ENCODE measurements at places on chromosomes 13 and 19.
A peak's percentile ranks its signal among the peaks of the same experiment; 100 is the strongest.

GRCh38 chr19:30482956-30483355 lies 110.8 kb downstream of the ZNF536 start:
- DNase-seq: no peak

DNA sequence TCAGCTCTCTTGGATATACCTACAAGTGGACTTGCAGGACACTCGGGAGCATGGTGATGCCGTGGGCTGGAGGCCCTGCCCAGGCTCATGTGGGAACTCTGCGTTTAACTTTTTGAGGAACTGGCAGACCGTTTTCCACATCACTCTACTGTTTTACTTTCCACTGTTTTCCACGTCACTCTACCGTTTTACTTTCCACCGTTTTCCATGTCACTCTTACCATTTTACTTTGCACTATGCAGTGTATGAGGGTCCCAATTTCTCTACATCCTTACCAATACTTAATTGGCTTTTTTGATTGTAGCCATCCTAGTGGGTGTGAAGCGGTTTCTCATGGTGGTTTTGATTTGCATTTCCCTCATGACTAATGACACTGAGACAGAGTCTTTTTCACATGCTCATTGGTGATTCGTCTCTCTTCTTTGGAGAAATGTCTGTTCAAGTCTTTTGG lies 40.5 kb downstream of the GATAD2A start:
- DNase-seq: no peak

DNA sequence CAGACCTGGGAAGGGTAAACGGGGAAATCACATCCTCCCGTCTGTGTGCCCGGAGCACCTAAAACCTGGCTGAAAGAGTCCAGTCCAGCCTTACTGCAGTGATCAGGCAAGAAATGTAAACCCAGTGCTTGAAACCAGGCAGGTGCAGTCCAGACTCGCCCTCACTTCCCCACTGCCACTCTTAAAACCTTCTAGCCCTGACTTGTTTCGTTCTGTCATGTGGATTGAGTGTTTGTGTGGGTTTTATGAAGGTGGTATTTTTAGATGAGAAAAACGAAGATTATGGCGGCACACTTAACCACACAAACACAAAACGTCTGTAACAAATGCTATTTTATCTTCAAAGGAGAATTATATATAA lies 839 bp upstream of the CKAP2 start:
- DNase-seq: peak; percentile 19

DNA sequence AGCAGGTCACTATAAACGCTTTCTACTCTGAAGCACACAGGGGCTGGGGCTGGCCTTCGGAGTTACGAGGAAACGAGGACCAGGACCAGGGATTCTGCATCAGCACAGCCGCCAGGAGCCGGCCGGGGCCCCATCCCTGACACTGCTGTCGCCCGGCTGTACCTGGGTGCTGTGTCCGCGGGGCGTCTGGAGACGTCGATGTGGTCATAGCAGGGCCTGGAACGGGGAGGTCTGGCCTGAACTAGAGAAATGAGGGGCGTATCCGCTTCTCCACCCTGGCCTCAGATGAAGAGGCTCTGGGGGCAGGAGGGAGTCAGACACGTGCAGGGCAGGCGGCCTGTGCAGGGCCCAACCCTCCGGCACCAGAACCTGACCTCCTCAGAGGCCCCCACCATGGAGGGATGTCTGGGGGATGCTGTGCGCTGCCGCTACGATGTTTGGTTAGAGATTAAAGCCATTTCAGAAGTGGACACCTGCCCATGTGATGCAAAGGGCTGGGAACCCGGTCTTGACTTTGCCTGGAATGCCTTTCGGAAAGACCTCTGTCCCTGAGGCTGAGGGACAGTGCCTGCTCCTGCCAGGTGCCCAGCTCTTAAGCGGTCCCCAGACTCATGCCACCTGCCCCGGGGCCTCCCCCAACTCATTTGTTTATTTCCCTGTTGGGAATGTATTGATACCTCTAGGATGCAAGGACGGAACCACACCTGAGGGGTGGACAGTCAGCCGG lies 21.4 kb downstream of the GAS6 start:
- DNase-seq: no peak

GRCh38 chr19:18750295-18750970 lies 40.7 kb downstream of the COMP start:
- DNase-seq: no peak

GRCh38 chr13:30725326-30726085 lies 9.8 kb upstream of the ALOX5AP start:
- no peak for DNase-seq

- peak; percentile 21 for DNase-seq
Measured at GRCh38 chr13:113647351-113648215, 10.4 kb downstream of the ATP4B start.

DNA sequence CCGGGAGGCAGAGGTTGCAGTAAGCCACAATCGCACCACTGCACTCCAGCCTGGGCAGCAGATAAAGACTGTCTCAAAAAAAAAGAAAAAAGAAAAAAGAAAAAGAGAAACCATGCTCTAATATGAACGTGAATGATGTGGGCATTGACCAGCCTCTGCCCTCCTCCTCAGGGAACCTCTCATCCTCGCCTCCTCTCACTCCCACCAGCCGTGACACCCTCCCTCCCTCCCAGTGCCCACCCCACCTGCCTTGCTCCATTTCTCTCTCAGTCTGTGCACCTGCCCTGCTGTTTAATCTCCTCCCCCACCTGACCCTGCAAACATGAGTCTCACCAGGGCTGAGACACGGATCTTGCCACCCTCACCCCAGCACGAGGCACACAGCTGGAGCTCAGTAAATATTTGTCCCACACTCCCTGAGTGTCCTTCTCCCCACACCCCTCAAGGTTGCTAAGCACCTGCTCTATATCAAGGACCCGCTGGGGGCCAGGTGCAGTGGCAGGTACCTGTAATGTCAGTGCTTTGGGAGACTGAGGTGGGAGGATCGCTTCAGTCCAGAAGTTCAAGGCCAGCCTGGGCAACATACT lies 7.5 kb upstream of the BCAT2 start:
- DNase-seq: no peak

DNA sequence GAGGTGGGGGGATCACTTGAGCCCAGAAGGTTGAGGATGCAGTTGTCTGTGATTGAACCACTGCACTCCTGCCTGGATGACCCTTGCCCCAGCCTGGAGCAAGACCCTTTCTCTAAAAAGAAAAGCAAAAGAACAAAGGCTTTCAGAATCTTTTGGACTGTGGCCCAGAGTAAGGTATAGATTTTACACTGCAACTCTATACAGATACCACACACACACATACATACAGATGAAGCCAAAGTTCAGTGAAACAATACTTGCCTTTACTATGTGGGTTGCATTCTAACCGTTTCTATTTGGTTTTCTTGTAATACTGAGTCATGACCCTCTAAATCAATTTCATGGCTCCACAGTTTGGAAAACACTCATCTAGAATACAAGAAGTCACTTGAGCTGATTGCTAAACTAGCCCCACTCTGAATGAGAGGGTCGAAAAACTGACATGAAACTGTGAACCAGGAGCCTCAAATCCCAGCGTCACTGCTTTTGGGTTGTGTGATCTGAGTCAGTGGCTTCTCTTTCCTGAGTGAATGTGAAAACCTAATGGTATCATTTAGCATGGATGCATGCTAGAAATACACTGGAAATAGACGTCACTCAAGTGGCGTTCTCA lies 756.1 kb downstream of the UQCRFS1 start:
- no peak for DNase-seq

- DNase-seq: no peak
Measured at GRCh38 chr13:93145199-93145598, 81.4 kb upstream of the GPC6 start.

DNA sequence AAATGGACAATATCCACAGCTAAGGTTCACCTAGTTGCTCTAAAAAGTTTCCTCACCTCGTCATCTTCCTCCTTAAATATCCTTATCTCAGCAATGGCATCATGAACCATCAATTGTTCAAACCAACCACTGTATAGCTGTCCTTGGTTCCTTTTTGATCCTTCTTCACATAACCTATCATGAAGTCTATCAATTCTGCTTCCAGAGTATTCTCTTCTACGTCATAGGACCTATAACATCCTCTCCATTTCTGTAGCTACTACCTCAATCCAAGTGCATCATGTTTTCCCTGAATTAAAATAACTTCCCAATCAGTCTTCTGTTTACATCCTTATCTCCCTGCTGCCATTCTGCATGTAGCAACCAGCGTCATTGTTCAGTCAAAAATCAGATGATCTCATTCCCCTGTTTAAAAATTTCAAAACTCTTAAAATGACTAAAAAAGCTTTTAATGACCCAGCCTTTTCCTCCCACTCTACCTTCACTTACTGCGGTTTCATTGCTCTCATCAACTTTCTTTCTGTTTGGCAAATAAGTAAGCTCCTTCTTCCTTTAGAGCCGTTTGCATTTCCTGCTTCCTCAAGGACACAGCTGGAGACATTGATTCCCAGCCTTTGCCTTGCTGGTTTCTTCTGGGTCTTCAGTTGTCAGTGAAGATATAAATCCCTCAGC lies 223.9 kb upstream of the MIR17HG start:
- no peak for DNase-seq

DNA sequence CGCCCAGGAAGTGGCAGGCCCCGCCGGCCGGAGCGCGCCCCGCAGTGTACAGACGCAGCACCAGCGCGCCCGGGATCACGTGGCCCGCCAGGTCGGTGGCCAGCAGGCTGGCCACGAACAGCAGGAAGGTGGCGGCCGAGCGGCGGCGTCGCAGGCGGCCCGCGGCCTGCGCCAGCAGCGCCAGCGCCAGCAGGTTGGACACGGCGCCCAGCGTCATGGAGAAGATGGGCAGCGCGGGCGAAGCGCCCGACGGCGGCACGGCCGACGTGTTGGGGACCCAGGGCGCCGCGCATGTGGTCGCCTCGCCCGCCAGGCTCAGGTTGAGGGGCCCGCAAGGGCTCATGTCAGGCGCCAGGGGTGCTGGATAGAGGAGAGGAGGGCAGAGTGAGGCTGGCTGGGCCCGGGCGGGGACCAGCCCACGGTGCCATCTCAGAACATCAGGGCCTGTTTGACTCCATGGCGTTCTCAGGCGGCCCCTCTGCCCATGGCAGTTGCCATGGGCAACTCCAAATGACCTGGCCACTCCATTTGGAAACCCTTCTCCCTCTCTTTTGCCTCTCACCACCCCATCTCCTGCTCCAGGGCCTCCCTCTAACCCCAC lies 1.1 kb downstream of the PTGER1 start:
- DNase-seq: no peak
